ENCODE measurements at places on chromosomes 2 and 18.

- no peak for DNase-seq
Measured at GRCh38 chr2:173248381-173248780, 106.3 kb upstream of the CDCA7 start.

DNA sequence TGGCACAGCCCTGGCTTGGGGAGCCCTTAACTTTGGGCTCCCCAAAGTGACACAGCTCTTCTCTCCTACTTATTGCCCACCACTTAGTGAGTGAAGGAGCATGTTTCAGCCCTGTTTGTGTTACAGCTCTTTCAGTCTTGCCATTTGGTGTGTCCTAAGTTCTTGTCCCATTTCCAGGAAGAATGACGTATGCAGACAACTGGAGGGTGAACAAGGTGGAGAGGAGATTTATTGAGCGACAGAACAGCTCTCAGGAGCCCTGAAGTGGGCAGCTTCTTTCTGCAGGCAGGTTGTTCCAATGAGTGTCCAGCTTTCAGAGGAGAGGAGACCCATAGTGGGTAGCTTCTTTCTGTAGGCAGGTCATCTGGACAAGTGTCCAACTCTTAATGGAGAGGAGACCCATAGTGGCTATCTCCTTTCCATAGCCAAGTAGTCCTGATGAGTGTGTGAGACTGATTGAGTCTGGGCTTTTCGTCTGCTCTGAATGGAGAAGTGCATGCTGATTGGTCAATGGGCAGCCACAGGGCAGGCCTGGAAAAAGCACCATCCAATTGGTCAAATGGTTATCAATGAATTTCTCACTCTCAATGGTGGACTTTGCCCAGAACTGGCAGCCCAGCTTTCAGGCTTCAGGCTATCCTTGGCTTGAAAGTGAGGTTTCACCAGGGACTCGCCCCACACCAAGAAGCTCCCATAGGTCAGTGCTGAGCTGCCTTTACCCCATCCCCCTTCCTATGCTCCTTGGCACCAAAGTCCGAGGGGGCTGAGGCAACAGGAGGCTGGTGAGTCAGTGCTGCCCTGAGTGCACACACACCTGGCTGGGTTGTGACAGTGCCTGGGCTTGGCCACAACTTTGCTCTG lies 688.2 kb downstream of the NYAP2 start:
- DNase-seq: no peak

DNA sequence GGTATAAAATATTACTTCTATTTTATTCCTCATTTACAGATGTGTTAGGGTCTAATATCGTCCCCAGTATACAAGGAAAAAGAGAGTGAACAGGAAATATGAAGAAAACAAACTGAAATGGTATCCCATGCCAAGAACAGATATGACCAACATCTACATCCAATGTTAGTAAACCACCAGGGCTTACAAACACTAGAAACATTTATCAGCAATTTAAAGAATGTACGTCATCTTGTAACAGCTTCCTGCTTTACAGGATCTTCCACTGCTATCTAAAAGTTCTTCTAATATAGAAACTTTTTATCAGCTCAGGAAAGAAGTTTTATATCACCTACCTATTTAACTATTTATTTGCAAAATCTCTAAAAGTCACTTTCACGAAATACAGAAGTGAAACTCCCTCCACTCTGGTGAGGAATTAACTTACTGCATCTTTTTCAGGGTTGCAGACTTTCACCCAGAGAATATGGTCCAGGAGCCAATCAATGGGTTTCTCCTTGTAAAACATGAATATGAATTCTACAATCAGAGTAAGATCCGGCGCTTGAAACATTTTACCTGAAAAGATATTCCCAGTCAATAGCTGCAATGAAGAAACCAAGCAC lies 35.2 kb downstream of the UNC50 start:
- no peak for DNase-seq

DNA sequence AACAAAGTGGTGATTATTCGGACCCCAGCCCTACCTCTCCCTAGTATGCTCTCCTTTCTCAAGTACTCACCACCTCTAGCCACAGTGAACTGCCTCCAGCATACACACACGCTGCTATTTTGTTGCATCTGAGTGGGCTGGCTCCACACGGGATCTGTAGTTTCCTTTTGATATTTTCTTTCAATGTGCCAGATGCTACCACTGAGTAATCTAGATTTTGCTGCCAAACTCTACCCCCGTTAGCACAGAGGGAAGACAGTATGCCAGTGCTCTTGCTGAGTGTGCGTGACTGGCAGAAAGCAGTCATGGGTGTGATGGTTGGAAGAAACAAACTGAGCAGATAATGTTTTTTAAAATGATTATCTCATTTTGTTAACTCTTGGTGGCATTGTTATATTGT lies 11.6 kb downstream of the CFLAR start:
- DNase-seq: no peak

DNA sequence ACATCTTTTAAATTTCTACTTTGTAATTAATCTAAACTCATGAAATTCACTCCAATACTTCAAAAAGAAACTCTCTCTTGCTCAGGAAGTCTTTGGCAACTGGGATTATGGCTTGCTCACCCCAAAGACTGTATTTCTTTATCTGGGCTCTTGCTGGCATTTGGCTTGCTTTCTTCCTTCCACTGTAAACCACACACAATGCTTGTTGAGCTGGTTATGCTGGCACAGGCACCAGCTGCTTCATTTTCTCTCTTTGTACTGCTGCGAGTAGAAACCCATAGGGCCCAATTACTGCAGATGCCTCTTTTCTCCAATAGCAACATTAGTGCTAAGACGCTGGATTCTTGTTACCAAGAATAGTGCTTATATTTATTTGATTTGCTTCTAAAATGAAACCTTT lies 51.4 kb downstream of the SLC38A11 start:
- no peak for DNase-seq

- no peak for DNase-seq
Measured at GRCh38 chr2:231353469-231353868, 42.0 kb upstream of the B3GNT7 start.

DNA sequence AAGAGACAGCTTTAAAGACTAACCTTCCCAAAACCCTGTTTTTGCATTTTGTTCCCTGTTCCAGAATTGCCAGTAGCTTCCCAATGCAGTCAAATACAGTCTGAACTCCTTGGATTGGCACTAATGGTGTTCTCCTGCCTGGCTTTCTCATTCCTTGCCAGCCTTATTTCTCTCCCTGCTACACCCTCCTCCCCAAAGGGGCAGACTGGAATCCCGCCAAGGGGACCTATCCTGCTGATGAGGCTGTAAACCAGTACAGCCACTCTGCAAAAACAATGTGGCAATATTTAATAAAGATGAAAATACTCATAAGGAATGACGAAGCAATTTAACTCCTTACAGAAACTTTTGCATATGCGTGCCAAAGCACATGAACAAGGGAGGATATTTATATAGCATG lies 4.5 kb upstream of the SLC4A5 start:
- no peak for DNase-seq

- no peak for DNase-seq
Measured at GRCh38 chr2:128685841-128686496, 367.3 kb upstream of the HS6ST1 start.

DNA sequence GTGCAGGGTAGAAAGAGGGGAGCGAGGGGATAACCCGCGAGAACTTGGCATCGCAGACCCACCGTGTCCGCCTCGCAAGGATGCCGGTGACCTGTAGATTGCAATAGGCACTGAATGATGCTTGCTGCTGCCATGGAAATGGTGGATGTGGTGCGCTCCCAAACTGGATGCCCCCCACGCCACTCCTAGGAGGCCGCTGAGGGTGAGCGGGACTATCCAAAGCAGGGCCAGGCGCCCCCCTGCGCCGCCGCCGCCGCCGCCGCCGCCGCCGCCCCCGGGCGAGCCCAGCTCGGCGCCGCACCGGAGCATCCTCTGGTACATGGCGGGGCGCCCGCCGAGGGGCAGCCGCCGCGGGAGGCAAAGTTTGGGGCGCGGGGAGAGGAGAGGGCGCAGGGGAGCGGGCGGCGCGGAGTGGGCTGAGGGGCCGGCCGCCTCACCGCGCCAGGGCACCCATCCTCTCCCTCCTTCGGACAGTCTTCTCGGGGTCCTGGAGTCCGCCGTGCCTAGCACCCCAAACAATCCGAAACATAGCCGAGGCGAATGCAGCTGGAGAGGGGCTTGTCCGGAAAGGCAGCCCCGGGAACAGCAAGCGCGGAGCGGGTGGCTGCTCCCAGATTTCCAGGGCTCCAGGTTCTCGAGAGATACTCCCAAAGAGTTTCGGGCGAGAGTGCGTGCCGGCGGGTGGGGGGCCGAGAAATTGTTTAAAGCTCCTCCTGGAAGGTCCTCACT lies 685.1 kb downstream of the NRXN1 start:
- DNase-seq: no peak

DNA sequence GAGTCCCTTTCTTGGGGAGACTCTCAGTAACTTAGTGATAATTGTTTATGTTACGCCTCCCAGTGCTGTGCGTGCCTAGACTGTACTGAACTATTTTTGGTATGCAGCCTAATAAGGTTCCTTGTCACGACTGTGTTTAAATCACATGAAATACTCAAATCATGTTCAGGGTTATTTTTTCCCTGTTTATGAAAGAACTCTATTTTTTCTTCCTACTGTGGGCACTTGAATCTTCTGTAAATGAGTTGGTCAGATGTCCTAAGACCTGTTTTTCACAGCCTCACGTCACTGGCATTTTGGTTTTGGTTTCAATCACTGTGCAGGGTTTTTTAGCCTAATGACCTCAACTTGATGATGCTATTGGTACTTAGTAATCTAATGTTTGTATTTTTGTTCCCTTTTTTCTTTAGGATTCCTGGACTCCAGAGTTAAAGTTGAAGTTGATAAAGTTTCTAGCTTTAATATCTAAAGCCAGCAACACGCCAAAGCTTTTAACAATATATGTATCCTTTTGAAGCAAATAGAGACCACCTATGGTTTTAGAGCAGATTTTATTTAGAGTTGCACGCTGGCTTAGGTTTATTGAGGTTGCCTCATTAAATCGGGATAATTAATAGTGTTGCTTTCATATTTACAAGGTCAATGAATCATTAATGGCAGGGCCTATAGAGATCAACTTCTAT lies 24.0 kb downstream of the ARMC9 start:
- DNase-seq: no peak

DNA sequence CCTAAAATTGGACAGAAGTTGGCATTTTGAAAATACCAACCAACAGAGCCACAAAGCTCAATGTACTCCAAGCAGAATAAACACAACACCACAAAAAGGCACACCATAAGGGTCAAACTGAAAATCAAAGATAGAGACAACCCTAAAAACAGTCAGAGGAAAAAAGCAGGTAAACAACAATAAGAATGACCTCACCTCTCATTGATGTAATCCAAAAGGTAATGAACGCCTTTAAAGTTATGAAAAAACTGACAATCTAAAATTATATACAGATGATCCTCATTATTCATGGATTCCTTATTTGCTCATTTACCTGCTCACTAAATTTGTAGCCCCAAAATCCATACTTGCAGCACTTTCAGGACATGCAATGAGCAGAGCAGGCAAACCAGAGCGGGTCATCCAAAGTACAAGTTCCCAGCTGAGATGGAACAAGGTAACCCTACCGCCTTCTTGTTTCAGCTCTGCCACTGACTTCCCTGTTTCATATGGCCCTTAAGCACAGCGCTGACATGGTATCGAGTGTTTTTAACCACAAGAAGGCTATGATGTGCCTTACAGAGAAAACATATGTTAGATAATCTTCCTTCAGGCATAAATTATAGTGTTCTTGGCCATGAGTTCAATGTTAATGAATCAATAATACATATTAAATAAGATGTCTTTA lies 17.0 kb downstream of the RTN4 start:
- no peak for DNase-seq

GRCh38 chr2:113980946-113981345 lies 91.1 kb downstream of the ACTR3 start:
- DNase-seq: no peak

DNA sequence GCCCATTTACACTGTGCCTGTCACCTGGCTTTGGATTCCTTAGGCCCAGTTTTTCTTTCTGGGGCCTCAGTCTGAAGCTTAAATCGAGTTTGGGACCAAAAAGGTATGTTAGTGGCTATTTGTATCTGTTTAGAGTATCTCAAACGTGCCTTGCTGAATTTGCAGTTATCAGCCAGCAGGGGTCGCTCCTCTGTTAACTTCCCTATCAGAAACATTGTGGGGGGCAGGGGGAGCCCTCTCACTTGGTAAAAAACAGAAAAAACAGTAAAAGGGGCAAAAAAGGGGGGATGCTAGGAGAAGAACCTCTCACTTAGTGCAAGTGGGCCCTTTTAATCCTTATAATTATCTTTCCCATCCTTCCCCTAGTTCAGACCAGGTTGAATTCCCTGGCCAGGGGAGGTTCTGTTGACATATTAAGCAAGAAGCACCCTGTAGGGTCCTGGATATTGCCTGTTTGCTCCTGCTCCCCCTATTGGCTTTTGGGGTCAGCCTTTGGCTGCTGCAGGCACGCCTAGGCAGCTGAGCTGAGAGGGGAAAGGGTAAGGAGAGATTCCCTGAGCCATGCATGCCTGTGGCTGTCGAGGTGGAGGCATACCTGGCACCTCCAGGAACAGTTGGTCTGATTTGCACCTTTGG lies 8.8 kb upstream of the IFIH1 start:
- DNase-seq: no peak

DNA sequence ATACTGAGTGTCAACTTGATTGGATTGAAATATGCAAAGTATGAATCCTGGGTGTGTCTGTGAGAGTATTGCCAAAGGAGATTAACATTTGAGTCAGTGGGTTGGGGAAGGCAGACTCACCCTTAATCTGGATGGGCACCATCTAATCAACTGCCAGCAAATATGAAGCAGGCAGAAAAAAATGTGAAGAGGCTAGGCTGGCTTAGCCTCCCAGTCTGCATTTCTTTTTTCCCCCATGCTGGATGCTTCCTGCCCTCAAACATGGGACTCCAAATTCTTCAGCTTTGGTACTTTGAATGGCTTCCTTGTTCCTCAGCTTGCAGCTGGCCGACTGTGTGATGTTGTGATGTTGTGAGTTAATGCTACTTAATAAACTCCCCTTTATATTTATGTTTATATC lies 577.4 kb downstream of the CPS1 start:
- DNase-seq: no peak

GRCh38 chr2:229202646-229203045 lies 68.4 kb downstream of the PID1 start:
- no peak for DNase-seq

GRCh38 chr2:237695201-237695780 lies 67.9 kb downstream of the LRRFIP1 start:
- DNase-seq: no peak

DNA sequence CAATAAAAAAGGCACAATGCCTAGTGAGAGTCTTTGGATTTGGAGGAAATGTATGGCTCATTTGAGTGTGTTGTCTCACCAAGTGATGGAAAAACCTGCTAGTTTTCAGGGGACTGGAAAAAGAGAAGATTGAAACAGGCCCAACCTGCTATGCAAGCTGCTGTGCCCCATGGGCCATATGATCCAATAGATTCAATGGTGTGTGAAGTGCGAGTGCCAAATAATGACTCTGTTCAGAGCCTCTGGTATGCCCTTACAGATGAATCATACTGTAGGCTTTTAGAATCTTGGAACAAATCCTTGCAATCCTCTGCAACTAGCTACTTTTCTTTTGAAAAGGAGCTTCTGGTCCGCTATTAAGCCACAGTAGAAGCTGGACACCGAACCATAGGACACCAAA lies 529.8 kb upstream of the CNTNAP5 start:
- no peak for DNase-seq

GRCh38 chr2:172698041-172698863 lies 37.4 kb upstream of the RAPGEF4 start:
- DNase-seq: peak; percentile 41

- no peak for DNase-seq
Measured at GRCh38 chr2:118729760-118730159, 117.7 kb downstream of the EN1 start.

- DNase-seq: no peak
Measured at GRCh38 chr2:159285433-159285832, 1.1 kb downstream of the WDSUB1 start.

- DNase-seq: no peak
Measured at GRCh38 chr2:203636588-203637470, 69.6 kb upstream of the CD28 start.
